ENCODE measurements at places on chromosomes 6 and 20.

DNA sequence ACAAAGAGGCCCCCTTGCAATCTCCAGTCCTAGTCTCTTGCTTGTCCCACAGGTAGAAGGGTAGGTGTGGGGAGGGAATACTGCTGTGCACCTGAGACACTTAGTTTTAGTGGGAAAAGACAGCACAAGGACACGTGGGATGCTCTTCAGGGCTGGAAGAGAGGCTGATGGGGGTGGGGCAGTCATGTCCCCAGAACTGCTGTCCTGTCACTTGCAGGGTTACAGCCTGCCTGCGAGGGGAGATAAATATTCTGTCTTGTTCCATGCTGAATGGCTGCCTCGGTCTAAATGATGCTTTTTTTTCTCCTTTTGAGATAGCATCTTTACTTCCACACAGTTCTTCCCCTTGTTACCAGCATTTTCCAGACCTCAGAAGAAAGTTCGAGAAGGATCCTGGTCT is 106.2 kb downstream of the SLC24A3 start:
- no peak for DNase-seq

DNA sequence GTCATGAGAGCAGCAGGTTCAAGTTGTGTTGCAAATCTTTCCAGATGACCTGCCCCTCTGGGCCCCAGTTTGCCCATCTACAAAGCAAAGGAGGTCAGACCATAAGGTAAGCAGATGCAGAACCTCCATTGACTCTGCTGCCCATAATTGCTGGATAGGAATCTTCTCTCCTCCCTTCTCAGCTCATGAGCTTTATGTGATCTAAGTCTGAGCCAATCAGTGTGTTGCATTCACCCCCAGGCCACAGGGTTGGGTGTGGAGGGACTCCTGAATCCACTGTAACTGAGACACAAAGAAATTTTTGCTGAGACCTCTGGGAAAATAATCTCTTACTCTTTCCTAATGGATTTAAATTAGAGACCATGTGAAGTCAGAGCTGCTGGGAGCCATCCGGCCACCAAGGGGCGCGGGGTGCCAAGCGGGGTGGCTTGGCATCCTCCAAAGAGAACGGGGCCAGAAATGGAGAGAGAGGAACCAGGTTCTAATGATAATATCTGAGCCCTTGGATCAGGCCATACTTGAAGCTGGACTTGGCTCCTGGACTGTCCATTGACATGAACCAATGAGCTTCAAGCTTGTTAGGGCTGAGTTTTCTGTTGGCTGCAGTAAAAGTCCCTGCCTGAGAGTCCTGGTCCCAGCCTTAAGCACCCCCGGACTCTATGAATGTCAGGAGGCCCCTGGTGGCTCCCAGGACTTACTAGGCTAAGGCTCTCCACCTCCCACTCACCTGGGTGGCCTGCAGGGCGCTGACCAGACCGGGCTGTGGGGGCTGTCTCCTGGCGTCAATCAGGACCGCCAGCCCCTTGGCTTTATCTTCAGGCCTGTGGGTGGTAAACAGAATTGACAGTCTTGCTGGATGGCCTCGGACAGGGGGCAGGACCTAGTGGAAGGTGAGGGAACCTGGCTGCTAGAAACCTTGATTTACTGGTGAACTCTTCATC is 32.8 kb downstream of the KIAA1755 start:
- no peak for DNase-seq

GRCh38 chr6:52135217-52135616 is 47.8 kb upstream of the PKHD1 start:
- DNase-seq = no peak

DNA sequence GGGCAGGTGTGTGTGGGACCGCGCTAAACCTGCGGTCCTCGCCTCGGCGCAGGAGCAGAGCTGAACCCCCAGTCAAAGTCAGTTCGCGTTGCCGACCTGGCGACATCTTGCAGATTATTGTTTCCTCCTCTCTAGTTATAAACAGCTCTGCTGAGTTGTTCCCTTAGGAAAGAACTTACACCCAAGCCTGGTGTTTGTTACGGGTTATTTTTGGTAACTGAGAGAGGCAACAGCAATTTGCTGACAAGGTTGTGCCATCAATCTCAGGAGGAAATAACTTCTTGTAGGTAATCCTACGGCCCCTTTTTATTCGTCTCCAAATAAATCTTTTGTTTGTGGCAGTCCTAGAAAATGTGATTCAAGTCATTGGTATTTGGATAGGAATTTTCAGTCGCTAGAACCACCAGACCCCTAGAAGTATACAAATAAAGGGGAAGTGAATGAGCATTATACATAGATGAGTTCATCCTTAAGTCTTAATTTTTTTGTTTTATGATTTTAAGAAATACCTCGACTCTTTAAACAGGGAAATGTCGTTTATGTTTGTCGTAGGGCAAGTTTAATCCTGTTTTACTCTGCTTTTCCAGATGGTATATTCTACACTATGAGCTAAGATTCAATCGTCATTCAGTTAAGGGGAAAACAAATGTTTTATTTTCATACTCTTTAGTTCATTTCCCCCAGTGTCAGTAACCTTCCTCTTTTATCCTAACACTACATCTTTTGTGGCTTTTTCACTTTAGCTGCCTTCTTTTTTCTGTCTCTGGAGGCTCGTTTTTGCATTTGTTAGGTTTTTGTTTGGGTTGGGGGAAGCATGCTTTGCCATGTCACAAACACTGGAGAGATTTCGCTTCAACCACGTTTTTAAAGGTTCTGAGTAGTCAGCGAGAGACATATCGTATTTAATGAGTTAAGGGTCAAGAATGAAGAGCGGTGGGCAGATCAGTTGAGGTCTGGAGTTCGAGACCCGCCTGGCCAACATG is 1.2 kb downstream of the PM20D2 start:
- peak; percentile 5 for DNase-seq

GRCh38 chr6:156562019-156562418 is 215.2 kb upstream of the ARID1B start:
- DNase-seq = no peak

DNA sequence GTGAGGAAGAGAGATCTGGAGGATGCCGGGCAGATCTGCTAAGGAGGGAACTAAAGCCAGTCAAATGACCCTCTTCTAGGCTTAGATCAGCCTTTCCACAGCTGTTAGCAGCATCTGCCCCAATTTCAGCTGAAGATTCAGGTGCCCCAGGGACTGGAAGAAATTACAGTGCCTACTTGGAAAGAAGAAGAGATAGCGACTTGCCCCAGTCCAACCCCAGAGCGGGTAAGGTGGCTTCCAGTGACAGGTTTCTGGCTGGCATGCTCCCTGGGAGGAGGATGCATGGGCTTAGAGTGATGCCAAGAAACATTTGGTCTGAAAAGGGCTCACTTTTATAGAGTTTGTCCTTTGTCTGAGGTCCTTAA is 620 bp downstream of the TJAP1 start:
- no peak for DNase-seq
